ENCODE measurements at places on chromosomes 6 and 20. TPM values are rescaled to one million over a fixed set of nuclear protein-coding genes. Genes with fewer than 3 reads are reported as not detected.
A peak's percentile ranks its signal among the peaks of the same experiment; 100 is the strongest.

DNA sequence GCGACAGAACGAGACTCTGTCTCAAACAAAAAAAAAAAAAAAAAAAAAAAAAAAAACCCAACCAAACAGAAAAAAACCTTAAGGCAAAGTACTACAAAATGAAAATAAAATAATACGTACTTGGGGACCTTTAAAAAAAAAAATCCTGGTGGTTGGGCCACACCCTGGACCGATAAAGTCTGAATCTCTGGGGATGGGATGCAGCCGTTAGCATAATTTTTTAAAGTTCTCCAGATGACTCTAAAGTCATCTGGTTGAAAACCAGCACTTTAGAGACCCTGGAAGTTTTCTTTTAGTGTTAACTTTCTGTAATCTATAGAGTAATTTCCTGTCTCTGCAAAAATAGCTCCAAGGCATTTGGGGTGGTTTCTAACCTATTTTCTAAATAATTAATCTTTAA lies 142.9 kb upstream of the SALL4 start:
- no peak for DNase-seq

DNA sequence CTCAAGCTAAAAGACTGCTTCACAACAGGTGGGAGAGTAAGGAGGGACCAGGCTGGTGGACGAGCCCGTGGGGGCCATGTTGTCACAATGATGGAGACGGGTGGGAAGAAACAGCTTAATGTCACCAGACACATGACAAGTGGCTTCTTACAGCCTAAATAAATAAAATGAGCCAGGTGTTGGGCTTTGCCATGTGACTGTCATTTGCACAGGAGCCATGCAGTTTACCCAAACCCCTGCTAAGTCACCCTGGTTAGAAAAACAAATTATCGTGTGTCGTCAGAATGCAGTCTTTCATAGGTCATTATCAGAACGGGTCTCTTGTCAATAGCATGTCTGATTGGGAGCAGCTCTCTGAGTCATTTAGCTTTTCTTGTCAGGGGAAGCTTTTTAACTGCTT lies 18.5 kb downstream of the BTBD3 start:
- no peak for DNase-seq

DNA sequence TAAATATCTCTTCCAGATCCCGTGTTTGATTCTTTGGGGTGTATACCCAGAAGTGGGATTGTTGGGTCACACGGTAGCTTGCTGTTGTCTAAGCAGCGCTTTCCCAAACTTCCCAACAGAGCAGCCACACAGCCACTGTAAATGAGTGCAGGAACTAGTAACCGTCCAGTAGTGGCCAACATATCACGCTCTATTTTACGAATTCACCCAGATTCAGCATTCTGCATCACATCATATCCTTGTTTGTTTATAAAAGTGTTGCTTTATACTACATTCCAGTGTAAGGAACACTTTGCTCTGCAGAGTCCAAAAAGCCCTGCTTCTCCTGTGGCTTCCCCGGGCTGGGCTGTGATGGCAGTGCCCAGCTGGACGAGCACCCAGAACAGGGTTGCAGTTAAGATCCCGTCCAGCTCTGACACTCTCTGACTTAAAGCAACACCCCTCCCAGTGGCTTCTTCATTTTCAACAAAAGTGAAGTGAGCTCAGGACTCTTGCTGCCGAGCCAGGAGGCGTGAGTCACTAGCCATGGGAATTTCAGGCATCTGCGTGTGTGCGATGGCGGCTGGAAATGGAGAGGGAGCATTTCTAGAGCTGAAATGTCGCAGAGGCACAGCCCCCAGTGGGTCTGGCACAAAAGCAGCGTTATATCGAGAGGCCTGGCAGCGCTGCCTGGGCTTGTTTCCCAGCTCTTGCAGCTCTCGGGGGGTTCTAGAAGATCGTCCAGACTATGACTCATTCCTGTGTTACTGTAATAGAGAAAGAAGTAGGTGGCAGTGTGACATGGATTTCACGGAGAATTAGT lies 216.3 kb upstream of the ECI2 start:
- no peak for DNase-seq

DNA sequence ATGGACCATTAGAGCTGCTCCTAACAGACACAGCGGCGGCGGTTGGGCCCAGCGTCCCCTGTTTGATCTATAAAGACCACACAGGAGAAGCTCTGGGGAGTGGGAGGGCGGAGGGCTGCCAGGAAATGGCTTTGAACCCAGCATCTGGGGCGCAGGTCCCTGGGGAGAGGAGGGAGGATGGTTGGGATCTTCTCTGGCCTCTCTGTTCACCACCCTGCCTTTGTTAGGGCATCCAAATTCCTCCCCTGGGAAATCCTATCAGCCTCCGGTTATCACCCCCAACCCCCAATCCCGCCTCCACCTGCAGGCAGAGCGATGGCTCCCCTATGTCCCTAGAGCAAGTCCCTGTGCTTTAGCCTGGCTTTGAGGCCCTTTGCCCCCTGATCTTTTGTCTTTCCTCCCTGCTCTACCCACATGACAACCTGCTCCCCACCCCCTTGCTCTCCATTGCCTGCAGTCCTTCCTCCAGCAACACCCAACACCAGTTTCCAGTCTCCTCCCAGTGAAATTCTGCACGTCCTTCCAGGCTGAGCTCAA lies 7.1 kb downstream of the XKR7 start:
- no peak for DNase-seq

DNA sequence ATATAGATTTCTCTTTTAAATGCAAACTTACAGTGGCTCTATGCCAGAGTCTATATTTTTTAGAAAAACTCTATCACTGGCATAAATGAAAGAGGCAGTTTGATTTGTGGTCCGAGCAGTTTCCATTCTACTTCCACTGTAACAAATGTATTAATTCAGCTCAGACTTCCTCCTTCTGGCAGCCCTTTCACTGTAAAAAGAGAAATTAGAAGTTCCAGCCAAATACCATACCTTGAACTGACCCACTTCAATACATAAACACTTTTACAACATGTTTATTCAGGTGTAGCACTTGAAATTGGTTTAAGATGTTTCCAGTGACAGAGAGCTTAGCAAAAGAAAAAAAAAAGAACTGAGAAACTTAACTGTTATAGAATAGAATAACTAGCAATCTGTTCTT lies 99.3 kb downstream of the BMP5 start:
- no peak for DNase-seq

DNA sequence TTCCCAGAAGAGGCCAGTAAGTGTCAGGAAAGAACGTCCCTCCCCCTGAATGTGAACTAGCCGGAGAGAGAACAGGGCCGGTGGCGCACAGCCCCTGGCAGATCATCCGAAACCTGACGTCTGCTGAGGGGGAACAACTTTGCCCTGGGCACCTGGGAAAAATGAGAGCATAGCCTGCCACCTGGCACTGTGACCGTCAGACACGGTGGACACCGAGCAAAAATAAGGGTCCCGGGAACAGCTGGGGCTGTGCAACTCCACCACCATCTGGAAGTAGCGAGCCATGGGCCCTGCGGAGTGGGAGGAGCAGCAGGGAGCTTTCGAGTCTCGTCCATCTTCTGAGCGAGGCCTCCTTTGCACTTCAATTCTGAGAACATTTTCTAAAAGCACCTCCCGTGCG lies 110.8 kb downstream of the EDN3 start:
- no peak for DNase-seq

- DNase-seq, result no peak
Observed at GRCh38 chr20:5065166-5065878, 54.4 kb downstream of the PCNA start.

GRCh38 chr20:50358971-50359370 lies 151.2 kb upstream of the PTPN1 start:
- DNase-seq, result no peak

DNA sequence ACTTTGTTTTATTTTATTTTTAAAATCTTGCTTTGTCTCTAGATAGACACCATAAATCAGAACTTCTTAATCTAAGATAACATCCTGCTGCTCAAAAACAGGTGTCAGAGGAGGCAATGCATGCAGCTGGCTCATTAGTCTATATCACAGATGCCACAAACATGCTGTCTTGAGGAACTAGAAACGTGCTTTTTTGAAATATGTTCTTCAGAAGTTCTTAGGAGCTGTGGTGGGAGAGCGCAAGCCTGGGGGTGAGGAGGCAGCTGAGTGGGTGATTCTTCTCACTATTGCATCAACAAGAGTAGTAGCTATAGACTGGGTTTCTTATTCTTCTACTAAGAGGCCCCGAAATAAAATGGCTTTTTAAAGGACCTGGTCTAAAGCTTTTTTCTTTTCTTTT lies 23.4 kb downstream of the IL22RA2 start:
- DNase-seq, result peak; percentile 84

- peak; percentile 87 for DNase-seq
Observed at GRCh38 chr20:3744806-3745685, 12.6 kb downstream of the HSPA12B start.

DNA sequence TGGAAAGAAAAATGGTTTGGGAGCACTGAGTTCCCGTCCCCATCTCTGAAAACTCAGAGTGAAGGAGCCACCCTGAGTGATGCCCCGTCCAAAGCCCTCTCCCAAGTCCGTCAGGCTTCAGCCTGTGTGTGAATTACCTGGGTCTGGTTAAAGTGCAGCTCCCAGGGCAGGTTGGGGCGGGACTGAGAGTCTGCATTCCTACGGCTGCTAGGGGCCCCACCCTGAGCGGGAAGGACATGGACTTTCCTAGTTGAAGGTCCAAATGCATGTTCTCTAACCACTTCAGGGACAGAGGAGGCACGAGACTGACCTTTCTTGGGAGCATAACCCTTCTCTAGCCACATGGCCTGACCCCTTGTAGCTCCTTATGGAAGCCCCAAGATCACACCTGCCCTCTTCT lies 97.2 kb downstream of the SYNDIG1 start:
- DNase-seq, result no peak

- no peak for DNase-seq
Observed at GRCh38 chr20:50776122-50776817, 18.6 kb upstream of the BCAS4 start.

GRCh38 chr20:31815408-31816188 lies 3.6 kb upstream of the MYLK2 start:
- DNase-seq, result no peak

DNA sequence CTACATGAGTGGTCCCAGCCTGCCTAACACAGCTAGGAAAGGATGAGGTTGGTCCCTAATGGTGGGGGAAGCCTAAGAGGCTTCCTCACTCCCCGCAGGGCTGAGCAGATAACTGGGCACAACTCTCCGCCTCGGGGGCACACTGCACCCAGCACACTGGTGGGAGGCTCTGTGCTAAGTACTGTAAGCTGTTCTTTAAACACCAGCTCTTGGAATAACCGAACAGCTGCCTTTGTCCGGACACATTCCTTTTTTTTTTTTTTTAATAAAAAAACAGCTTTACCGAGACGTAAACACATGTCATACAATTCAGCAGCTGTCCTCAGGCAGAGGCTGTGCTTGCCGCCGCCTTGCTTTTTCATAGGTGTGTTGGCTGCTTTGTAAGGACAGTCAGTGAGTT lies 6.9 kb downstream of the PSMG4 start:
- no peak for DNase-seq

DNA sequence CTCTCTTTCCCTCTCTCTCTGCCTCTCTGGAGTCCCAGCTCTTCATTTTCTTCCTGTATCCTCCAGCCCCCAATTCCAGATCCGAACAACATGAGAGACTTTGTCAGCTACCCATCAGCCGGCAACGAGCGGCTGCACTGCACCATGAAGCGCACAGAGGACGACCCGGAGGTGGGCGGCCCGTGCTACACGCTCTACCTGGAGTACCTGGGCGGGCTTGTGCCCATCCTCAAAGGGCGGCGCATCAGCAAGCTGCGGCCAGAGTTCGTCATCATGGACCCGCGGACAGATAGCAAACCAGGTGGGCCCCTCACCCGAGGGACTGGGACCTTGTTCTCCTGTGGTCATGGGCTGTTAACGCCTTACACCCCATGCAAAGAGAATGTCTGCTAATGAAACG lies 78.9 kb upstream of the TMEM181 start:
- DNase-seq, result no peak

DNA sequence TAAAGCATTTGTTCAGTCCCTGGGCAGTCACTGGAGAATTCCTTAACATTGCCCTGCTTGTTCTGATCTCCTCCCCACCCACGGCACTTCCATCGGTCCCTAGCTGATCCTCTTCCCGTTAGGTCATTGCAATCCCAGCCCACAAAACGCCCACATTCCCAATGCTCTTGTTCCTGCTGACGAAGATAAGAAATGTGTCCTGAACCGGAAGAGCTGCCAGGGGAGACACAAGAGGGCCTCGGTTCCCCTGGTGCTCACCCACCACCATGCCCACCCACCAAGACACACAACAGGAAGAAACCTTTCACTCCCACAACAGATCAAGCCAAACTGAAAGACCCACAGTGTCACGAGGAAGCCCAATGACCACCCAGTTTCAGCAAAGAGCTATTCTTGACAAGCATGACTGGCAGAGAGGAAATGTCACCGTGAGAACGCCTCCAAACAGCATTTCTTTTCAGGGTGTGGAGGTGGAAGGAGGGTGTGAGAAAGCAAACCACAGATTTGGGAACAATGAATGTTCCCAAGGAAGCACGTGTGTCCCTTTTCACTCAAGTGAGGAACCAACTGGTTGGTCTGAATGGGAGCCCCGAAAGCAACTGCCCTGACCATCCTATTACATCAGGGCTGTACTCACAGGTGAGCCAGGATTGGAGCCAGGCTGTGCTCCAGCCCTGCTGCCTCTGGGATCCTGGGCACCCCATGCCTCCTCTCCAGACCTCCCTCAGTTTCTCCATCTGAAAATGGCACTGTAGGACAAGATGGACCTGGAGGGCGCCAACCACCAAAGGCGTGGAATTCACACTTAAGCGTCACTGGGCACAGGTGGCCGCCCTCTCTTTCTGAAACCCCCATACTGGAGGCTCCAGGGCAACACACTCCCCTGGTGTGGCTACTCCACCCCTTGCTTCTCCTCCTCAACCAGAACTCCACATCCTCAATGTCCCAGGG lies 97.5 kb downstream of the ZMYND8 start:
- DNase-seq, result peak; percentile 46

- no peak for DNase-seq
Observed at GRCh38 chr6:121865811-121866210, 430.4 kb downstream of the GJA1 start.

DNA sequence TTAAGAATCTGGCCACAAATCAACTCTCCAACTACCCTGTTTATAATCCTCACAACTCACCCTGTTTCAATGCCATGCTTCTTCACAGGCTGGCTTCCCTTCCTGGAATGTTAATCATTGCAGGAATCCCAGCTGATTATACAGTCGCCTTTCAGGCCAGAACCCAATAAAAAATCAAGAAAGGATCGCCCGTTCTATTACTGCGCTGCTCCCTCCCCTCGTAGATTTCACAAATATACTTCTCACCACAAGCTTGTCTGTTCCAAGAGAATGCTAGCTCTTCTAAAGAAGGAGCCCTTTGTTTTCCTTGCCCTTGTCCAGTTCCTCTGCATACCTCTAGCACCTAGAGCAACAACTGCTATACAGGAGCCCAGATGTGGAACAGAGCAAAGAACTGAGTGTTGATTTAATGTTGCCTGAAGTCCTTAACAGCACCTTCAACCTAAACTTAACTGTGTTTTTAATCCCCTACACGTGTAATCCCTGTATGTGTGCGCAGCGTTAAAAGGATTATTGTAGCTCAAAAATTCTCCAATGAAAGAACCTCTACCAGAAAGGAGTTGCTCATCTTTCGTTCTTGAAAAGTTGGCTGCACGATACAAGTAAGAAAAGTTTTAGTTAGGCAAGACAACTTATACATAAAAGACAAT lies 988 bp downstream of the ECHDC1 start:
- DNase-seq, result peak; percentile 9

Gene OR2H1
- total RNA-seq, result not detected

Gene ZBTB12
- total RNA-seq, result 21.0 TPM

Gene VPS52
- total RNA-seq, result 73.5 TPM

Gene GHRH
- not detected for total RNA-seq

Gene EIF6
- total RNA-seq, result 90.6 TPM

Gene SLC13A3
- not detected for total RNA-seq

Gene SAMD5
- total RNA-seq, result not detected

Gene SLC22A23
- not detected for total RNA-seq

Gene PDE7B
- total RNA-seq, result not detected

Gene C4A
- total RNA-seq, result 6.6 TPM

Data from OCI-LY7 (cell line).